ENCODE measurements at places on chromosomes 2 and 18.

DNA sequence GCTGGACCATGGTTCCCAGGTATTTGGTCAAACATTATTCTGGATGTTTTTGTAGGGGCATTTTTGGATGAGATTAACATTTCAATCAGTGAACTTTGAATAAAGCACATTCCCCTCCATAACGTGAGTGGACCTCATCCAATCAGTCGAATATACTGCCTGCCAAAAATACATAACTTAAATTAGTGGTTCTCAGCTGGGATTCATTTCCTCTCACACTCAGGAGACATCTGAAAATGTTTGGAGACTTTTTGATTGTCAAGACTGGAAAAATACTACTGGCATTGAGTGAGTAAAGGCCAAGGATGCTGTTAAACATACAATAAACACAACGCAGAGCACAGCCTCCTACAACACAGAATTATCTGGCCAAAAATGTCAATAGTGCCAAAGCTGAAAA, 198.2 kb downstream of the MYO1B start:
- no peak for DNase-seq

- no peak for DNase-seq
Observed at GRCh38 chr2:33448220-33448899, 28.1 kb upstream of the RASGRP3 start.

DNA sequence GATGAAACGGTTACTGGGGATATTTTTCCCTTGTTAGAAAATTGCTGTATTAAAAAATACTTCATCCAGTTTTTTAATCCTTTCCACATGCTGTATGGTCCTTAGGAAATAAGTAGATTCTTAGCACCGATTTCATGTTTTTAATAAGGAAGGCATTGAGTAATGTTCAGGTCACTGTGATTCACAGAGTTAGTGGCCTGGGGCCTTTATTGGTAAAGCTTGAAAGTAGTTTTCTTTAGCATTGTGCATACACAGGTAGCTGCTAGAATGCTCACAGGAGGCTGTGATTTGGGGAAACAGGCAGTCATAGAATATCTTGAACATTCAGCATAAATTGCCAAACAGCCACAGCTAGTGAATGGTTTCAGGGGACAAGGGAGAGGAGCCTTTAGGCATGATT, 79.8 kb downstream of the XRCC5 start:
- DNase-seq: no peak

GRCh38 chr2:86335865-86336674, 1.4 kb downstream of the REEP1 start:
- no peak for DNase-seq

DNA sequence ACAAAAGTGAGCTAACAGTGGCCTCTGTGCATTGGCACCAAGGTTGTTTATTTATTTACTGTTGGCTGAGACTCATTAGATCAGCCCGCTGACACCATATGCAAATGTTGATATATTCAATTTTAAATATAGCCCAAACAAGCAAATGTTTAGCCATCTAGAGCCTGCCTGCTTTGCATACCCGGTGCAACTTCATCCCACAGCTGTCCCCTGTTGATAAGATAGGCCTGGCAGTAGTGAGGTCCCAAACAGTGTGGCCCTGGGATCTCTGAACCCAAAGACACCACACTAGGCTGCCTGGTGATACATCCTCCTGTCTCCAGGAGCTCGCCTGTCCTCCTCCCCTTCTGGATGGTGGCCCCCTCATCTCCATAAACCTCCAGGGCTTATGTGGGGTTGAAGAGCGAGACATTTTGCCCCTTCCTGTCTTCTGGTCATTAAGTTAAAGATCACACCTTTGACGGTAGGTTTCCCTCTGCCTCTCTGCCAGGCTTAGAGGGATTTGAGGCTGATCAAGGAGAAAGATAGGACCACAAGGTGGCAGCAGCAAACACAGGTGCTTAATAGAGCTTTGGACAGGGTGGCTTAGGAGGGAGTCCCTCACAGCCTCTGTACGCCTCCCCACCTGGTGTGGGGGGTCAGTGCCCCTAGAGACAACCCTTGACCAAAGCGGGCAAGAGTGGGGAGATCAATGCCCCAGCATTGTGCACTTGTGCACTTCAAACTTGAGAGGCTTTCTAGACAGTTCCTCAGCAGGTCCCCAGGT, 23.7 kb upstream of the MYO5B start:
- peak; percentile 38 for DNase-seq

- no peak for DNase-seq
Observed at GRCh38 chr2:188319838-188320237, 28.2 kb downstream of the GULP1 start.
